ENCODE measurements at places on chromosomes 7 and 10.

- peak; percentile 55 for DNase-seq
Measured at GRCh38 chr7:16875861-16876260, 5.9 kb downstream of the AGR3 start.

- peak; percentile 96 for DNase-seq
Measured at GRCh38 chr7:111532625-111533024, 29.7 kb downstream of the IMMP2L start.

DNA sequence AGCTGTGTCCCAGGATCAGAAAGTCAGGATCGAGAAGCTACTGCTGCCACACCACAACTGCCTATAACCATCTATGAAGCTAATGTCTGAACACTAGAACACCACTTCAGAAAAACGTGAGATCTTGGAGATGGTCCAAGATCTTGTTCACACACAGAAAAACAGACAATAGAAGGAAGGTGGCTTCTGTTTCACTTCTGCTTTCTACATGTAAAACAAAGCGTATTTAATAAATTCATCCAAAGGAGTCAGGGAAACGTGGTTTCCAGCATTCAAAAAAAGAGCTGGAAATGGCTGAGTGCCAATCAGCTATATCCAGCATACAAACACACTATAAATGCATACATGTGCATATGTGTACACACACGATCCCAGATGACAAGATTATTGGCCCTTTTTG, 70.2 kb upstream of the CCDC71L start:
- no peak for DNase-seq

GRCh38 chr7:8831376-8831775, 398.0 kb downstream of the NXPH1 start:
- no peak for DNase-seq

GRCh38 chr7:37920849-37921805, 687 bp downstream of the EPDR1 start:
- DNase-seq, result peak; percentile 83

DNA sequence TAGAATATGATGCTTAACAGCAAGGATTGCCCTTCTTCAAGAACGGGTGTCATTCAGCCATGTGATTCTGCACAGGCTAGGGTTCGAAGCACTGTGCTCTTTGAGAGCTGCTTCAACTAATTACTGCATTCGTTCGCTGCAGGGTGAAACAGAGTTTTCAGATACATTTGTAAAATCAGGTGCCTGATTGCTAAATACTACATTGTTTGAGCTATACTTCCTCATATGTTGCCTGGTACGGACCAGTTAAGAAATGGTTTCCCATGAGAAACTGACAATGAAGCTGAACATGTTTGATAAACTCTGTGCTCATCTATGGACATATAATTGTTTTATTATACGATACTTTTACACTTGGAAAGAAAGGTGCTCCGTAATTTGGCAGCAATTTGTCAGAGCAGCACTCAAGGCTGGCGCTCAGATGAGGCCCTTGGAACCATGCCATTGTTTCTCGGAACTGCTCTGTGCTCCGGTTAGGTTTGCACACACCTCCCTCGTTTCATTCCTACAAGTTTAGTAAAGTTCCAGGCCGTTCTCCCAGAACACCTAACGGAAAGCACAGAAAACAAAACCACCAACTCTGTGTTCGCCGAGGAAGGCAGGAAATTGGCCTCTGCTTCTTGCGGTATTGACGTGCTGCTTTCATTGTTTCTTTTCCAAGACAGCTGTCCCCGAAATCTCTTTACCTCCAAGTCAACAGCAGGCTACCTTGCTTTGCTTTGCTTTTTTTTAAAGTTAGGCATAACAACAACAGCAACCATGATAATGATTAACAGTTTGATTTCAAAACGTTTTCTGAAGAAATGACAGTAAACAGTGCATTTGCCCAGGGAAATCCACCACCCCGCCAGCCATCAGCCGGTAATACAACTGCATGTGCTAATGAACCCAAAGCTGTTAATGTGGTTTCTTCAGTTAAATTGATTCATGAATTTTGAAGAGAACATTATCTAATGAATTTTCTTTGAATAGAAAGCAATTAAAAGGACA, 206.9 kb downstream of the EBF3 start:
- DNase-seq, result peak; percentile 63
